Stimulated activated CD4-positive, alpha-beta T cell treated with anti-CD3 and anti-CD28 coated beads, TNF-alpha, amount 100 ng/mL, for 1 hour (primary cell): ENCODE measurements at places on chromosomes 6 and 20.

DNA sequence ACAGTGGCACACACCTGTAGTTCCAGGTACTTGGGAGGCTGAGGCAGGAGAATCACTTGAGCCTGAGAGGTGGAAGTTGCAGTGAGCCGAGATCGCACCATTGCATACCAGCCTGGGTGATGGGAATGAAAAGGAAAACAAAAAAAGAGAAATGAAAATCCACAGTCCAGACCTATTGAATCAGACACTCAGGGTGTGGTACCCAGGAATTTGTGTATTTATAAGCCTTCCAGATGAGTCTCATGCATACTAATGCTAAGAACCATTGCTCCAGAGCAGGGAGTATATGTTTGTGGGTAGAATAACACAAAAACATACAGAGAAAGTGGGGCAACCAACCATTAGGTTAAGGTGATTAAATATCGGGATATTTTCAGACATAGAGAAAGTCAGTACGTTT, 36.1 kb upstream of the PLCB4 start:
- DNase-seq: no peak

DNA sequence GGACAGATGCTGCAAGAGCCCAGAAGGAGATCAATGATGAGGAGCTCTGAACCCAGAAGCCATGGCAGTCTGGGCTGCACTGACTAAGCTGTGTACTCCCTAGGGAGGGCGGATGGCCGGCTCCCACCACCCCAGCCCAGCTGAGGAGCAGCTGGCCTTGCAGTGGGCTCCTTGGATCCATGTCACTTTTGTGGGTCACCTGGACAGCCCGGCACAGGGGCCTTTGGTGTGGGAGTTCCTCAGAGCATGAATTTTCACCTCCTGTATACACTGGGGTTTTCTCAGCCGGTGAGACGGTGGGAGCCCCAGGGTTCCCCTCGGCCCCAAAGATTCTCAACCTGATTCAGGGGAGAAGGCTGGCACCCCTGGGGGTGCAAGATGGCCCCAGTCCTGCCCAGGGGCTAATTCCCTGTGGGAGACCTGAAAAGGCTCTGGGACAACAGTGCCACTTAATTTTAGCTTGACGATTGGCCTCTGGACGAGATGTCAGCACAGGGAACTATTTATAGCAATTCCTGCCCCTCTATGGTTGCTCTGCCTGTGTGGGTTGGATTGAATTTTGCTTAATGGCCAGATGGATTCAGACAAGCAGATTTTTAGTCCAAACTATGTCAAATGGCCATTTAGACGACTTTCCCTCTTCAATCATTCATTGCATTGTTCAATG, 121.6 kb upstream of the PMEPA1 start:
- DNase-seq: no peak

- no peak for DNase-seq
Measured at GRCh38 chr6:159996087-159996622, 27.3 kb downstream of the IGF2R start.

- DNase-seq: no peak
Measured at GRCh38 chr6:159100395-159101182, 55.8 kb upstream of the TAGAP start.
